GDM1 (cell line): ENCODE measurements at places on chromosomes 3 and 15.

DNA sequence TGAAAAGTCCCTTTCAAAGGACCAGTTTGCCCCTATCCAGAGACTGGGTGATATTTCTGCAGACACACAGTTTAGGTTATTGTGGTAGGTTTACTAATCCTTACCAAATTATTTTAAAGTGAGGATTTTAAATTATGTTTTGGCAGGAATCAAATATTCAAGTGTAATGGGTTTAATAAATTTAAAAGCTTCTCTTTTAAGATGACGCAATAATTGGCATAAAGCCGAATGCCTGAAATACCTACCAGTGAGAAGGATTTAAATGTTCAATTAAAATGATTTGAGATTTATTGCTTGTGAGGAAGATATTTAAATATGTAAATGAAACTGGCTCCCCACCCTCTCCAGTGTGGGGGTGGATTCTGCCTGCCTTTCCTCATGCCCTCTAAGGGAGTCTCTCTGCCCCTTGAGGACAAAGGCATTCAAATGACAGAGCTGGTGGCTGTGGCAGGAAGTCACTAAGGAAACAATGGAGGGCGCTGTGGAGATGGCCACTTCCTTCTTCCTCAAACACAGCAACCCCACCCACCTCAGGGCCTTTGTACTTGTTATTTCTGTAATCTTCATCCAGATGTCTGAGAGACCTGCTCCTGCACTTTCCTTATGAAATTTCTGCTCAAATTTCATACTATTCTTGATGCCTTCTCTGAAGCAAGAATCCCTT lies 131.7 kb downstream of the TNIK start:
- peak; percentile 32 for DNase-seq

DNA sequence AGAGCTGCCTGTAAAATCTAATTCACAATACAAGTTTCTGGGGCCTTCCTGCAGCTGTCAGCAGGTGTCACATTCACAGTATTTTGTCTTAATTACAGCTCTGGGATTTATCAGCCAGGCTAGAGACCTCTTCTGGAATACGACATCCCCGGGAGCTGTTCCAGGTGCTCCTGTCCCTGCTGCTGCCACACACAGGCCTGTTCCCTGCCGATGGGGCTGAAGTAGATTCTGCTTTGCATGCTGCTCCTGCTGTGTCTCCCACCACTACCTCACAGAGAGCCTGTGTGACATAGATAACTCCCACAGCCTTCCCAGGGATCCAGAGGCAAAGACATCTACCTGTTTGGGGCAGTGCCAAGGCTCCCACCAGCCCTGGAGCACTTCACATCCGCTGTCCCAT lies 20.4 kb downstream of the COLQ start:
- DNase-seq, result no peak

GRCh38 chr15:71568227-71568626 lies 242.1 kb upstream of the NR2E3 start:
- no peak for DNase-seq

- no peak for DNase-seq
Measured at GRCh38 chr3:106349191-106349881, 480.5 kb upstream of the CBLB start.

GRCh38 chr3:189349772-189350171 lies 178.0 kb downstream of the TPRG1 start:
- no peak for DNase-seq

DNA sequence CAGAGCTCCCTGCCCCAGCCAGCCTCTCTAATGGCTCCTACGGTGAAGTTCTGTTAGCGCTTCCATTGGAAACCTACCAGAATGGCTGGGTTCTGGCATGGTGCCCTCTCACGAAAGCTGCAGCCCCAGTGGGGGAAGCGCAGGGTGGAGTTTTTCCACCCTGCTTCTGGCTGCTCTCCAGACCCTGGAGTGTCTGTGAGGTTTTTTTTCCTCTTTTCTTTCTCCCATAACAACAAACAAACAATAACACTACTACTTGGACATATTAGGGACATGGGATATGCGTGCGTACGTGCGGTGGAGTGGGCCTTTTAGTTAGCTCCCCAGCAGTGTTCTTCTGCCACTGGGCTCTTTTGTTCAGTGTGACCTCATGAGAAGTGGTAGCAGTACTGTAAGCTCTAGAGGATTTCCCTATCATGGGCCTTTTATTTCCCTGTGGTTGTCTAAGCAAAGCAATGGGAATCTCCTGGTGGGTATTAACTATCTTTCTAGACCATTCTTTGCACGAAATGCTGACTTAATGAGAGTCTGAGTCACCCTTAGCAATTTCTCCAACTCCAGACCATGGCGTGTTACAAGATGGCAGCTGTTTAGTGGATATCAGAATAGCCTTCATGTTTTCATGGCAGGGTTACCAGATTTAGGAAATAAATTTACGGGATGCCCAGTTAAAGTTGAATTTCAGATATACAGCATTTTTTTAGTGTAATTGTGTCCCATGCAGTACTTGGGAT lies 161.9 kb downstream of the FNDC3B start:
- DNase-seq, result no peak

GRCh38 chr15:77617476-77618230 lies 15.1 kb downstream of the LINGO1 start:
- no peak for DNase-seq

- DNase-seq, result no peak
Measured at GRCh38 chr15:101276501-101277037, 716 bp downstream of the SELENOS start.
